ENCODE measurements at places on chromosomes 7 and 10.

GRCh38 chr7:101858437-101859385 lies 41.3 kb downstream of the CUX1 start:
- DNase-seq = no peak

DNA sequence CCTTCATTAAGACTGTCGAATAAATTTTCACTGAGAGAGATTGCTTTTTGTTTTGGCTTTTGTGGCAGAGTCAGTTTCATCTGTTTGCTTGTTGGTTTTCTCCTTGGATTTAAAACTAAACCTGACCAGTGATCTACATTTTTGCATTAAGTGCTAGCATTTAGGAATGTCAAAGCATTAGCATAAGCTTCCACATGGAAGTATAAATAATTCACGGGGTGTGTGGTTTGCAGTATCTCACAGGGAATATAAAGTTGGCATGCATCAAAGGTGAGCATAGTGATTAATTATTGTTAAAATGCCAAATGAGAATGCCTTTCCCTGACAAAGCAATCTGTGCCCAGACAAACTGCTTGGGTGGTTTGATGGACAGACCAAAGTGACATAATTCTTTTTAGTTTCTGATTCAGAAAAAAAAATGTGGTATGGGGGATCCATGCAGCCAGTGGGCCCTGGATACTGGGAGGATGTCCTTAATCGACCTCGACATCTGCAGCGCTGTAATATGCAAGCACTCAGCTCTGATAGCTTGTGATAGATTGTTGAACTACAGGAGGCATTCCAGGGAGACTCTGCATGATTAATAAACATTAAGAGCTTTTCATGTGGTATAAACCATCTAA lies 339.3 kb upstream of the POM121L12 start:
- DNase-seq = no peak

- DNase-seq = no peak
These were observed 50.8 kb downstream of the ATAD1 start for GRCh38 chr10:87767253-87767652.

DNA sequence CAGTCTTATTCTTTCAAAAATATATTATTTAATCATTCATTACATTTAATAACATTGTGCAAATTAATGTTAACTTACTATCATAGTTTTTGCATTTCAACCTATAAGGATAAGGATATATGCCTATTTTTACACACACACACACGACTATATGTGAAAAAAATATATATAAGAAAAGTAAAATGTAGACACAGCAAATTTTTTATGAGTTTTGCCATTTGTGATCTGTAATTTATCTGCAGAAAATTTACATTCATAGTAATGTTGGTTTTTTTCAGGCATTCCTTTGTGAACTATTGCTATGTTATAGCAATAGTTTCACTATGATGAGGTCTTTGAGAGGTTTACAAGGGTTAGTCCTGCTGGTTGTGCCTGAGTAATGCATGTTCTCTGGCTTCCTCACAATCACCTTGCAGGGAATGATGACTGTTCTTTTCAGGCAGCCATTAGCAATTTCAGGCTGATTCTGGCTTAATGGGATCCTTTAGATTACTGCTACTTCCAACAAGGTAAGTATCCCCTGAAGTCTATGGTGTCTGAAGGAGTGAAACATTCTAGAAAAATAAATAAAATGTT lies 183.7 kb upstream of the CDK1 start:
- no peak for DNase-seq

- DNase-seq = no peak
These were observed 567.0 kb downstream of the GFRA1 start for GRCh38 chr10:115706026-115706425.

DNA sequence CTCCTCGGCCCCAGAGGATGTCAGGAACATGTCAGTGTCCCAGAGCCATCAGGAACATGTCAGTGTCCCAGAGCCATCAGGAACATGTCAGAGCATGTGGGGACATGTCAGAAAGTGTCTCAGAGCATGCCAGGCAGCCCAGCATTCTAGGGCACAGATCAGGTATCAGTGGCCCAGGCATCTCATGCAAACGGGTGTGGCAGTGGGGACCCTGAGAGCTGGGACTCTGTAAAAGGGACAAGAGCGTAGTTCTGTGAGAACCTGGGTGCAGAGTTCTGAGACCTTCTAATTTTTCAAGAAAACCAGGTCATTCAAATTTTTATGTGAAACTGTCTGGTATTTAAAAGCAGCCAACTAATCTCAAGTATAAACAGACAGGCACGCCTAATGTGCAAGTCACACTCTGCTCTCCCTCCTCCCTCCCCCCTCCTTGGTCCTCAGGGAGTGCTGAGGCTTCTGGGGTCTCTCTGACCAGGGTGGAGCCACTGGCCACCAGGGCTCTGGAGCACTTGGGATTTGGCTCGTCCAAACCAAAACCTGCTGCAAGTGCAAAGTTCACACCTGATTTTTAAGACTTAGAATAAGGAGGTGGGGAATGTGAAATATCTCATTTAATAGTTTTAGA lies 64.6 kb downstream of the ALOX5 start:
- no peak for DNase-seq

DNA sequence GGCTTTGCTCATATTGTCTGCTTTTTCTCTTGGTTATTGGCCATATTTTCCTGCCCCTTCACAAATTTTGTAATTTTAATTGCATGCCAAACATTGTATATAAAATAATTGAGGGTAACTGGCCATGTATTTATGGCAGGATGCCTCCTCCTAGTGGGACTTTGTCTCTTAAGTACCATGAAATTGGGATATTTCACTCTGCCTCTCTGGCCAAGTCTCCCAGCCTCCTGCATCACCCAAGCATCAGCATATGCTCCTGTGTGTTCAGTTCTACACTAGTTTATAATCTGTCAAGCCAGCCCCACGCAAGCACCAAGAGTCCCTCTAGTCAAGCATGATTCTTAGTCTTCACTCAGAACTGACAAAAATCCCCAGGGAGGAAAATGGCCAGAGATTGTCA lies 44.2 kb upstream of the FHIP2A start:
- DNase-seq = no peak

GRCh38 chr7:92325173-92325572 lies 79.4 kb downstream of the ANKIB1 start:
- DNase-seq = no peak

GRCh38 chr10:660970-661596 lies 28.4 kb downstream of the DIP2C start:
- DNase-seq = no peak

DNA sequence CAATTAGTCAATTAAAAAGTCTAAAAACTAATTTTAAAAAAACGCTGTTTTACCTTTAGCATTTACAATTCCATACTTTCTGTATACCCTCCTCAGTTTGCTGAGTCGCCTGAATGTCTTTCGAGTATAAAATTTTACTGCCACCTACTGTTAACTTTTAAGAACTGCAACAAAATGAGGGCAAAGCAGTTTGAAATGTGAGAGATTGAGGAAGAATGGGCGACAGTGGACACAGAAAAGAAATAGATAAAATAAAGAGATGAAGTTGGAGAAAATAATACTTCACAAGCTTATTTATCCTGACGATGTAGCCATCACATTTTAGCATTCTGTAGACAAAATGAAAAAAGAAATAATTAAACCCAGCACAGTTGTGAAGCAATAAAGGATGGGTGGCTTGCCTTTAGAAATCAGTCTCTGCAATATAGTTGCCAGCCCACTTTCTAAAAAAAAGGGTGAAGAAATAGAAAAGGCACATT lies 110.8 kb upstream of the PTN start:
- peak; percentile 13 for DNase-seq

- DNase-seq = no peak
These were observed 8.7 kb downstream of the ESYT2 start for GRCh38 chr7:158820656-158821055.

DNA sequence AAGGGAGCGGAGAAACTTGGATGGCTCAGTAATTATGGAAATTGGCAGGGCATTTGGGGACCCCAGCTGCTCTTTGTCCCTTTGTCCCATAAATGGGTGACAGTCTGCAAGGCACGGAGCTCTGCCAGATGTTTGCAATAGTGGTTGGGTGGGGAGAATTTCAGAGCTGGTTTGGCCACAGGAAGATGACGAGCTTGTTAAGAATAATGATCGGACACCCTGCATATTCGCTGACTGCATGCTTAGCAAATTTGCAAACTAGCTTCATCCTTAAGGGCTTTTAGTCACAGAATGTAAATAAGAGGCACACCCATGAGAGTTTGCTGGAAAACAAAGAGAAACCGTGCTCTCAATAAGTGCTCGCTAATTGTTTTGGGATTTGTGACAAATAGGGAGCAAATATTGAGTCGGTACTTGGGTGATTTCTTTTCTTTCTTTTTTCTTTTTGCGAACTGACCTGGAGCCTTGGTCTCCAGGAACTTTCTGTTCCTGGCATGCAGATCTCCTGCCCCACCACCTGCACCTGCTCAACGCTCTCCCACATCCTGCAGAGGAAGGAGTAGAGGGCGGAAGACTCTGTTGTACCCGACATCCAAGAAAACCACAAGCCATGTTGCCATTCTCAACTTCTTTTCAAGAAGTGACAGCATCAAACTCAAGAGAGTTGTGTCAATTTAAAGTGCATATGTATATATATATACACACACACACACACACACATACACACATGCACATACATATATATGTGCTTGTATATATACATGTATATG lies 238.9 kb downstream of the CAMK1D start:
- no peak for DNase-seq

DNA sequence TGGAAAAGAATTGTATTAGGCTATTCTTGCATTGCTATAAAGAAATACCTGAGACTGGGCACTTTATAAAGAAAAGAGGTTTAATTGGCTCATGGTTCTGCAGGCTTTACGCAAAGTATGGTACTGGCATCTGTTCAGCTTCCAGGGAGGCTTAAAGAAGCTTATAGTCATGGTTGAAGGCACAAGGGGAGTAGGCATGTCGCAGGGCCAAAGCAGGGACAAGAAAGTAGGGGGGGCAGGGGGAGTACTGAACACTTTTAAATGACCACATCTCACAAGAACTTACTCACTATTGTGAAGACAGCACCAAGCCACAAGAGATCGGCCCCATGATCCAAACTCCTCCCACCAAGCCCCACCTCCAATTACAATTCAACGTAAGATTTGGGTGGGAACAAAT lies 152.5 kb upstream of the PHF14 start:
- DNase-seq = no peak

- no peak for DNase-seq
These were observed 109.8 kb upstream of the TARP start for GRCh38 chr7:38383281-38383680.

GRCh38 chr7:2104107-2104710 lies 128.5 kb downstream of the MAD1L1 start:
- peak; percentile 24 for DNase-seq
